ENCODE measurements at places on chromosomes 2 and 18.

GRCh38 chr2:75645643-75646042 lies 940 bp upstream of the MRPL19 start:
- no peak for DNase-seq

GRCh38 chr2:105100046-105100840 lies 62.4 kb downstream of the MRPS9 start:
- no peak for DNase-seq

- no peak for DNase-seq
Measured at GRCh38 chr2:134335601-134336000, 81.7 kb downstream of the MGAT5 start.

GRCh38 chr2:119076713-119077112 lies 81.8 kb downstream of the C1QL2 start:
- no peak for DNase-seq
